ENCODE measurements at places on chromosomes 2 and 18.

GRCh38 chr2:60550178-60550983, 3.1 kb downstream of the BCL11A start:
- DNase-seq, result peak; percentile 35

GRCh38 chr2:234480337-234480736, 16.5 kb downstream of the ARL4C start:
- DNase-seq, result no peak

- no peak for DNase-seq
Observed at GRCh38 chr2:158047156-158047611, 54.5 kb upstream of the UPP2 start.

DNA sequence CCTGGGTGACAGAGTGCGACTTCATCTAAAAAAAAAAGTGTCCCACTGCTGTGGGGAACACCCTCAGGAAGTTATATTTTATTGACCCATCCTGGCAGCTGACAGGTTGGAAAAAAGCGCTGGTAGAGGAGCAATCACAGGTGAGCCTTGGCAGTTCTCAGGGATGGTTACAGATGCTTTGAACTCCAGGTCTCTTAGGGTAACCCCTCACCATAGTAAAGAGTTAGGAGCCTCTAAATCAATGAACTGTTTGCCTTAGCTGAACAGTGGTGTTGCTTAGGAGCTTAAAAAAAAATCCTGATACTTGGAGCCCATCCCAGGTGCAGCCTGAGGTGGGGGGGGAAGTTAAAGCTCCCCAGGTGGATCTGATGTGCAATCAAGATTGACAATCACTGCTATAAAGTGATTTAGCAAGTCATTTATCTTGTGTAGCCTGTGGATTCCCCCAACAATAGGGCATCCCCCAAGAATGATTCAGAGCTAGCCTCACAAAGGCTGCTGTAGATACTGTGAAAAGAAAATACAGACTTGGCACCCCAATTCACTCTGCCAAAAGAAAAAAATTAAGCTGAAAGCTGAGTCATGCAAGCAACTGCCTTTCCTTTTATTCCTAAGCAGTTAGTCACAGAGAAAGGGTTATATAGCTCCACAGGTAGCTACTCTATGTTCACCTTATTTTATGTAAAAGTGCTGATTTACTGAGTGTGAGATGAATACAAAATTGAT, 14.8 kb downstream of the SLC16A14 start:
- no peak for DNase-seq

DNA sequence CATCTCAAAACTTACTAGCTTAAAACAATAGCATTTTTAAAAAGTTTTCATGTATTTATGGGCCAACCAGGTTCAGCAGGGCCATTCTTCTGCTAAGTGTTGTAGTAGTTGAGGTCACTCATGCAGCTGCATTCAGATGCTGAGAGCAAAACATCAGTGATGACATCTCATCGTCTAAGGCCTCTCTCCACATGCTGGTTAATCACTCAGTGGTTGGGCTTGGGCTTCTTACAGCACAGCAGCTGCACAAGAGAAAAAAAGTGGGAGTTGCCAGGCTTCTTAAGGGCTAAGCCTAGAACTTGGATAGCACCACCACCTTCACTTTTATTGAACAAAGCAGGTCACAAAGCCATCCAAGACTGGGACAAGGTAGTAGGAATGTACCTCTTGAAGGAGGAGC, 190.3 kb downstream of the IRS1 start:
- DNase-seq, result no peak

DNA sequence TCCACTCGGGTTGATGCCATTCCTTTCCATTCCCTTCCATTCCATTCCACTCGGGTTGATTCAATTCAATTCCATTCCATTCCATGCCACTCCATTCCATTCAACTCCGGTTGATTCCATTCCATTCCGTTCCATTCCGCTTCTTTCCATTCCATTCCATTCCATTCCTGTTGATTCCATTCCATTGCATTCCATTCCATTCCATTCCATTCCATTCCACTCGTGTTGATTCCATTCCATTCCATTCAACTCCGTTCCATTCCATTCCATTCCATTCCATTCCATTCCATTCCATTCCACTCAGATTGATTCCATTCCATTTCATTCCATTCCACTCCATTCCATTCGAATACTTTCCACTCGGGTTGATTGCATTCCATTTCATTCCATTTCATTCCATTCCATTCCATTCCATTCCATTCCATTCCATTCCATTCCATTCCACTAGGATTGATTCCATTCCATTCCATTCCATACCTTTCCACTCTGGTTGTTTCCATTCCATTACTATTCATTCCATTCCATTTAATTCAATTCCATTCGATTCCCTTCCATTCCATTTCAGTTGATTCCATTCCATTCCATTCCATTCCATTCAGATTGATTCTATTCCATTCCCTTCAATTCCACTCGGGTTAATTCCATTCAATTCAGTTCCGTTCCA, 1141.8 kb downstream of the RPIA start:
- no peak for DNase-seq

DNA sequence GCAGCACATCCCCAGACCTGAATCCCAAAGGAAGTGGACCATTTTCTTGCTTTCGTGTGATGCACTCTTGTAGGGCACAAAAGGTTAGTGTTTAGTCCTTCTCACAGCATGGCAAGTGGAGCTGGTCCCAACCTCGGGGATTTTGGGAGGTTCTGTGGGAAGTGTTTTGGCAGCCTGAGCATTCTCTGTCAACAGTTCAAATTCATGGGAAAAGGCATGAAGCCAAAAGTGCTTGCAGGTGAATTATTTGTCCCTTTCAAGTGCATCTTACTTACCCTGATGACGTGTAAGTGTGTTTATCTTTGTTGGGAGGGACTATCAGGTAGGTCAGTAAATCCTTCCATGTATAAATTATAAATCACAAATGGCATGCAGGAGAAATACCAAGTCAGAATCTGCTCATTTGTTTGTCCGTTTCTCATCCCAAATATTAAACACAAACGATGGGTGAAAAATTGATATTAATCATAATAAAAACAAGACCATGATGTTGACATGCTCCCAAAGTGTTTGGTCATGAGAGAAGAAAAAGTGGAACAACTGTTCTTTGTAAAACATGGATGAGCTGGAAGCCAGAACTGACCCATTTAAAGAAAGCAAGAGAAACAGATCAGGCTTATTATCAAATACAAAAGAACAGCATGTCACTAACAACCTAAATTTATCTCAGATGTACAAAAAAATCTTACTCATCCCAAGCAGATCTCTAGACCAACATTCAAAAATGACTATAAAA, 57.6 kb downstream of the EPHA4 start:
- DNase-seq, result no peak

- no peak for DNase-seq
Observed at GRCh38 chr2:124563426-124563825, 538.3 kb downstream of the CNTNAP5 start.

- DNase-seq, result no peak
Observed at GRCh38 chr2:51256736-51257135, 224.8 kb upstream of the NRXN1 start.

- no peak for DNase-seq
Observed at GRCh38 chr2:34534761-34535160, 935.7 kb upstream of the FAM98A start.

DNA sequence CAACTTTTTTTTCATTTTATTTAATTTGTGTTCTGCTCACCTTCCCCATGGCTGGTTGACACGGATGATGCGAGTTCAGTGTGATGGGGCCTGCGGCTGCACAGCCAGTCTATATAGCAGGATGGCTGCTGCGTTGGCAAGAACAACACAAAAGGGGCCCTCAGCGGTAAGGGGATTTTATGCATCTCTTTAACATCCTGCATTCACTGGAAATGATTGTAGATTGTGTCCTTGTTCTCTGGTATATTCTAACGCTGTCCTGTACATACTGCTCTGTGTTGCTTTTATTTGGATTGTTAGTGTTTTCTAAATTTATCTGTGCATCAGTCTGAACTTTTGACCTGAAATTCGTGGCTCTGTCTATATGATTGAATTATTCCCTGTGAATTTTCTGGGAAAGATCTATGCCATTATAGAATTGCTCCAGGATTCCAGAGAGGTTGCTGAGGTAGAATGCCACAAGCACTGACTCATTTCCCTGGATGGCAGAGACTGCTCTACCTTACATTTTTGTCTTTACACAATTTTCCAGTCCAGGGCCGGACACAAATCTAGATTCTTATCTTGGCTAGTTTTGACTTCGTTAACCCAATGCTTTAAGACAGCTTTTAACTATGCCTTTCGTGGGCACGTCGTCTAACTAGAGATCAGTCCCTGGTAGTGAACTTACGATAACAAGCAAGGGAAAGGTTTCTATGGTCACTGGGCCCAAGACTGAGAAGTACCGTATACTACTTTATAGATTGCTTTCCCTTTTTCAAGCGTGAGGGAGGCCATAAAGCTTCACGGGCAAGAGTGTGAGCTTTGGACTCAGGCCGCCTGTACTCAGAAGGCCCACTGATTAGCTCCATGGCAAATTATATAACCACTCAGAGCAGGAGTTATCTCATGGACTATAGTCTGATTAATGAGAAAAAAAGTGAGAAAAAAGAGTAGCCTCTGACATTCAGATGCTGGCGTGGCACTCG, at the start of gene CRYGC:
Gene CRYGC, minus strand, starts transcription at position 85 of the 968 bp plus-strand sequence. Its CDS starts 36 bp downstream, at position 49.
- no peak for DNase-seq

- no peak for DNase-seq
Observed at GRCh38 chr2:70091816-70092215, 4.5 kb downstream of the PCBP1 start.

- no peak for DNase-seq
Observed at GRCh38 chr2:214550786-214551185, 139.9 kb downstream of the VWC2L start.

DNA sequence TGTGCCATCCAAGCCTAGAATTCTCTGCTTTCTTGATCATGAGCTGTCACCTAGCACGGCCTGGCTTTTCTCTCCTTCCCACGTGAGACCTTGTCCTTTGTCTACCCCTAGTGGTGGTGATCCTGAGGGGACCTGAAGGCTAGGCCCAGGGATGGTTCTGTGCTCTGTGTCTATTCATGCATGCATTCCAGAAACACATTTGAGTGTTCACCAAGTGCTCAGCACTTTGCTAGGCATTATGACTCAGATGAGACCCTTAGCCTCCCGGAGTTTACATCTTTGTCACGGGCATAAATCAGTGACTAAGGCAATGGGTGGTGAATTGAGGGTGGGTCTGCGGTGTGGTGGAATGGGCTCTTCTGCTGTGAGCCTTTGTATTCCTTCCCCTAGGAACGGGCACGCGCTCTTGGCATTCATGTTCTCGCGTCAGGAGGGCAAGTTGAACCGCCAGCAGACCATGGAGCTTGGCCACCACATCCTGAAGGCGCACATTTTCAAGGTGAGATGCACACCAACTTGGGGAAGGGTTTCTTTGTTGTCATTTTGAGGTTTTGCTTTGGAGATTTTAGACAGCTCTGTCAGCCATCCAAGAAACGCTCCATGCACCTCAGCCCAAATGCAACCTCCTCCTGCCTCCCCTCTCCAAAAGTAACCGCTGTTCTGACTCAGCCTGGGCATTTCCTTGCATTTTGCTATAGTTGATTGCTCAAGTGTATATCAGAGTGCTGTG, 100.9 kb downstream of the WDSUB1 start:
- DNase-seq, result no peak

GRCh38 chr2:30425326-30425725, 21.7 kb upstream of the LCLAT1 start:
- no peak for DNase-seq

- DNase-seq, result no peak
Observed at GRCh38 chr2:171540437-171540836, 18.2 kb downstream of the CYBRD1 start.

DNA sequence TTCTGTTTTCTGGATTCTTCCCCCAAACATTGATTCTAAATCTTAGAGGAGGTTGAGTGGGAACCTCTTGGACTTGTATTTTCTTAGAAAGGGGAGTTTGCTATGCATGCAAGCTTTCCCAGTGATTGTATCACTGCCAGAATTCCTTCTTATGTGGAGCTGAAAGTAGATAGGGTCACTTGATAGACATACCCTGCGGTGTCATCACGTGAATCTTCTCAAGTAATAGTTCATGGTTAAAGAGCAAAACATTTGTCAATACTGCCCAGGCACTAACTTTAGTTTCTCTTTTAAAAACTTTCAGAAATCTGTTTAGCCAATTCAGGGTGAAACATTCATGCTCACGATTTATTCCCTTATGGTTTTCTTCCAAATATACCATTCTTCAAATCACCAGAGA, 6.4 kb downstream of the PMAIP1 start:
- no peak for DNase-seq

- DNase-seq, result no peak
Observed at GRCh38 chr18:74463983-74464382, 6.9 kb upstream of the DIPK1C start.

- DNase-seq, result no peak
Observed at GRCh38 chr2:77418537-77418936, 103.6 kb downstream of the LRRTM4 start.

GRCh38 chr2:70772486-70773155, 4.6 kb upstream of the ADD2 start:
- no peak for DNase-seq

DNA sequence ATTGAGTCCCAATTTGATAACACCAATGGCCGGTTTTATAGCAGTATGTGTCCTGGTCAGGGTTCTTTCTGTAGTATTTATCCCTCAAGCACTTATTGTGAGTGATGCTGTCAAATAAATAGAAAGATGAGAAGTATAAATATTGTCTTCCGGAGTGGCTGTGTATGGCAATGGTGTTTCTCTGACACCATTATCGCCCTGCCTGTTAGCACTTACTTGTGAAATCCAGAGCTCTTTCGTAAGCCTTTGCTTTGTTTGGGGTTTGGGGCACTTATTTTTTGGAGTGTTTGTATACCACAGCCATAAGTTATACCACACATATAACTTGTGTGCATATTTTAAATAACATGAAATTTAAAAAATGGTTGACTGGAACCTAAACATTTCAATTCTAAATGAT, 29.3 kb downstream of the CD8B2 start:
- no peak for DNase-seq

GRCh38 chr2:44450806-44451205, 89.1 kb downstream of the CAMKMT start:
- DNase-seq, result no peak

DNA sequence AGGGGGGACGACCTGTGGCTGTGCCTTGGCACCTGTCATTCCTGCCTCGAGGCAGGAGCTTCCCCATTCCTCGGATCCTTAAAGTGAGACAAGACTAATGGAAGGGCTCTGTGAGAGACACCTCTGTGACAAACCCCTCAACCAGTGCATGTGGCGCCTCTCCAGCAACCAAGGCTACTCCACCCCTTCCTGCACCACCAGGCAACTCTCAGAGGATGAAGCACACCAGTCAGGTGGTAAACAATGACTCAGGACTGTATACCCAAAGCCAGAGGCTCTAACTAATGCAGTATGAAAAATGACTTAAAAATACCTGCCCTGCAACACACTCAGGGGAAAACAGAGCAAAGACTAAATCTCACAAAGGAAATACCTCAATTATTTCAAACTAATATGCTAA, 136.9 kb downstream of the UXS1 start:
- DNase-seq, result no peak

- DNase-seq, result no peak
Observed at GRCh38 chr2:190119257-190119656, 56.7 kb upstream of the MSTN start.

All from C1 segment of cervical spinal cord (tissue), 14 donors.